H7 (cell line): ENCODE measurements at places on chromosomes 2 and 18.

- peak; percentile 73 for DNase-seq
Observed at GRCh38 chr2:10556271-10557140, 108.4 kb upstream of the ODC1 start.

DNA sequence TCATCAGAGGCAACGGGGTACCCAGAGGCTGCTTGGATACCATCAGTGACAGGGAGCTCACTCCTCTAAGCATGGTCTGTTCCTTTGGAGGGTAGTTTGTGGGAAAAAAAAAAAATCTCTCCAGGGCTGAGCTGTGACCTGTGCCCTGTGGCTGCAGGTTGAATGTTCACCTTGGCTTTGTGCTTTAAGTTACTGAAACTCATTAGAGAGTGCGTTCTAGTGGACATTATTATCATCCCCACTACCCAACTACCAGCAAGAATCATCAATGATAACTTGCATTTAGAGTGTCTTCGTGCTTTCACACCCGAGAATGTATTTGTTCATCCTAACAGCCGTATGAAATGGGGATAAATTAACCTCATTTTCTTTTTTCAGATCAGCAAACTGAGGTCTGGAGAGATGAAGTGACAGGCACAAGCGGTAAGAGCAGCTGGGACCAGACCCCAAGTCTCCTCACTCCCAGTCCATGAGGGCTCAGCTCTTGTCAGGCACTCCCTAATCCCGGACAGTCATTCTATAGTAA lies 157.5 kb upstream of the MYCN start:
- DNase-seq: no peak

DNA sequence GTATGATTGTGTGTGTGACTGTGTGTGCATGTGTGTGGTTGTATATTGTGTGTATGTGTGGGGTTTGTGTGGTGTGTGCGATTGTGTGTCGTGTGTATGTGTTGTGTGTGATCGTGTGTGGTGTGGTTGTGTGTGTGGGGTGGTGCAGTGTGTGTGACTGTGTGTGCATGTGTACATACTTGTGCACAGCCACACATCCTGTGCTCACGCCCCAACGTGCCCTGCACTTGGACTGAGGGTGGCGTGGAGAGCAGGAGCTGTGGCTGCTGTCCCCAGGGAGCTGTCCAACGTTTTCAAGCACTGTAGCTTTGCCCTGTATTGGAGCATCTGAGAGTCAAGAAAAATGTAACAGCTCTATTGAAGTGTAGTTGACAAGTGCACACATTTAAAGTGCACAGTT lies 243.2 kb upstream of the HDAC4 start:
- DNase-seq: no peak

GRCh38 chr18:27991391-27991790 lies 185.5 kb downstream of the CDH2 start:
- DNase-seq: no peak

DNA sequence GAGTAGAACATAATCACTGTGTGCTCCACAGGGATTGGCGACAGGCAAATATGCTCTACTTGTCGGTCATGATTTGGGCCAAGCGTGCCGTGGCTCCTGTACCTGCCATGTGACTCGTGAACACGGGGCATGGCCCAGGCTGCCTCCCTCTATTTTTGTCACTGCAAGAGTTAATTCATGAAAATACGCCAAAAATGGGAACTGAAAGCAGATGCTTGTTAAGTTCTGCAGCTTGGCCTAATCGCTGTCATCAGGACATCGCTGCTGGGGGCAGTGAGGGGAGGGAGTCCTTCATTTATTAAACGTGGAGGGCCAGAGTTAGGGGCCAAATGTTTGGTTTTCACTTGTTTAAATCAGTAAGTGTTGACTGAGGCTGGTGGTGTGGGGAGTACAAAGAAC lies 177.8 kb downstream of the BCL2 start:
- no peak for DNase-seq

- no peak for DNase-seq
Observed at GRCh38 chr18:9140381-9140780, 3.8 kb downstream of the ANKRD12 start.

DNA sequence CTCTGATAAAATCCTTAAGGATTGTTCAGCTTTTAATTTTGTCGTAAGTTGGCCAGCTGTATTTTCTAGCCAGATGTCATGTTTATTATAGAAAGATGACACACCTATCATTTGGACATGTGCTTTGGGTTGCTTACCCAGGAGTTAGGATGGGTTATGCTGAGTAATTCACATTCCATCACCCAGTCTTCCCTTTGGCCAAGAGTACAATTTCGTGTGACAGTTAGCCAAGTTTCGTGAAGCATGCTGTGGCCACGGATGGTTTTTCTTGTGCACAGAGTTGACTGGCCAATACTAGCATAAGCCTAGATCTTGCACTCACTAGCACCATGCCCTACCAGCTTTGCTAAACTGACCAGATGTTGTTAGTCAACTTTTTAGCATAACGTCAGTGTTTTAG lies 5.8 kb downstream of the MAPRE3 start:
- DNase-seq: no peak
